ENCODE measurements at places on chromosomes 2 and 18. TPM values are rescaled to one million over a fixed set of nuclear protein-coding genes. Genes with fewer than 3 reads are reported as not detected.

DNA sequence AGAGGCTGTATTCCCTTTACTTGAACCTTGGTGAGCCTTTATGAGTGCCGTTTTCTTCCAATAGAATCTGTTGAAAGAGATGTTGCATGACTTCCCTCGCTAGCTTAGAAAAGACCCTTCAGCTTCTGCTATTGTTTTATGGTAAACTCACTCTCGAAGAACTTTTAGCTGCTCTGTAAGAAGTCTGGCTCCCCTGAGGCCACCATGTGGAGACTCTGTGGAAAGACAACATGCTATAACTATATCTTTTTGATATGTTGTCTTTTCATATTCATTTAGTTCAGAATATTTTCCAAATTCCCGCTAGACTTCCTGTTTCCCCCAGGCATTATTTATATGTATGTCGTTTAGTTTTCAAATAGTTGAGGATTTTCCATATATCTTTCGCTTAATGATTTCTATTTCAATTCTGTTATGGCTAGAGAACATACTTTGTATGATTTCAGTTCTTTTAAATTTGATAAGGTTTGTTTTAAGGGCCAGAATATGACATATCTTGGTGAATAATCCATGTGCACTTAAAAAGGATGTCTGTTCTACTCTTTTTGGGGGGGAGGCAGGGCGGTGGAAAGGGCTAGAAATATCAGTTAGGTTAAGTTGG, 64.1 kb downstream of the PTPN4 start:
- DNase-seq, result no peak

- no peak for DNase-seq
Measured at GRCh38 chr18:48462510-48462909, 53.3 kb upstream of the ZBTB7C start.

GRCh38 chr2:105179469-105180372, 61.8 kb upstream of the GPR45 start:
- DNase-seq, result peak; percentile 89

- DNase-seq, result no peak
Measured at GRCh38 chr18:8705961-8706790, 820 bp downstream of the MTCL1 start.

GRCh38 chr2:62363166-62363565, 142.8 kb downstream of the TMEM17 start:
- DNase-seq, result no peak

DNA sequence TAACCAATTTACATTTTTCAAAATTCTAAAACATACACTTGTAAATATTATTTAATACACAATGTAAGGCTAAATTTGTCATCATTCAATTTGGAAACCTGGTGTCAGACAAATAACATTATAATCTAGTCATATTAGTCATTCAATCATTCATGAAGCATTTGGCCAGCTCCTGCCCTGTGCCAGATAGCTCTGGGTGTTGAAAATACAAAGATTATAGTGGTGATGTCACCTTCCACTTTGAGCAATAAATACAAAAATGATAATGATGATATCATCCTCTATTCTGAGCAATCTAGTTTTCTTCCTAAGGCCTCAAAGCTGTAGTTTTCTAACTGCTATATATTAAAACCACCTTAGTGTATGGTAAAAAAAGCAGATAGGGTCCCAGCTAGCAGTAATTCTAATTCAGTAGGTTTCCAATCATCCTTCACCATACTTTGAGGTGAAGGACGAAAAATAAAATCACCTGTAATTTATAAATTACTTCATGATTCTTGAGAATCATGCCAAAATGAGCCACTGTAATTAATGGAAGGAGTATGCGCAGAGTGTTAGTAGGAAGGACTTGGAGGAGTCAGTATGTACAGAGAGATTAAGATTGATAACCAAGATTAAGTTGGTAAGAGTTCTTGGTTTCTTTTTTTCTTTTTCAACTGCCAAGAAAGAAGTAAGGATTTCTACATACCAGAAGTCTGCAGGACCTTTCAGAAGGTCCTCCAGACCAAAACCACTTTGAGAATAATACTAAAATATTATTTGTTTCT, 23.2 kb downstream of the MEMO1 start:
- DNase-seq, result no peak

DNA sequence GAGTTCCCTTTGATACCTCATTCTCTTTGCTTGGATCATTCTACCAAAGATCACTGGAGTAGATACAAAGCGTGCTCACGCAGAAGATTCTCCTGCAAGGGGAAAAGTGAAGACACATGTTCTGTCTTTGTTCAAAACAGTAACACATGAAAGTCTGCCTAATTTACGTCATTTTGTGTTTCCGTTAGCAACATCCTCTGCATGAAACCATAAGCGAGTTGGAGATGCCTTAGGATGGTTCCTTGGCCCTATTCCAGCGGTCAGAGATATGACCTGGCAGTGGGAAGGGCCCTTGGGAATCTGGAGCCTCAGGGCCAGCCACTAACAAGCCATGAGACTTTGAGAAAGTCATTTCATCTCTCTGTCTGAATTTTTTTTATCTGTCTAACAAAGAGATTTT, 180.9 kb upstream of the TWIST2 start:
- no peak for DNase-seq

- DNase-seq, result no peak
Measured at GRCh38 chr18:56851774-56852173, 200.6 kb downstream of the WDR7 start.

GRCh38 chr2:209331291-209331844, 92.5 kb upstream of the MAP2 start:
- DNase-seq, result peak; percentile 62

DNA sequence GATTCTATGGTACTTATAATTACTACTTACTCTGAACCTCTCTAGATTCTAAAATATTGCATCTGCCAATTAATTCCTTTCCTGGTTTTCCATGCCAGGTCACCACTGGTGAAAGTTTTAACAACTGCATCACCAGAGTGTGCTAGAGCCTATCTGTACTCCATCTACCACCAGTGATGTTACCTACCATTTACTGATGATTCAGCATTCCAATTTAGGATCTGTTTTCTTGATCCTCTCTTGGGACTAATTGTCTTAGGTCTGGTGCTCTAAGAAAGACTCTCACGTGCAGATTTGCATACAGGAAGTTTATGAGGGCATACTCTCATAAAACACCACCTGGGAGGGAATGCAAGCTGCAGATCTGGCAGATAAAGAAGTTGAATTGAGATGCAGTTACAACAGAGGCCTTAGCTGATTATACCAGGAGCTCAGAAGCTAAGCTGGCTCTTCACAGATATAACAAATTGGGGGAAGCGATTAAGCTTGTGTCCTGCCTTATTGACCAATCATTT, 347.6 kb upstream of the VRK2 start:
- no peak for DNase-seq

DNA sequence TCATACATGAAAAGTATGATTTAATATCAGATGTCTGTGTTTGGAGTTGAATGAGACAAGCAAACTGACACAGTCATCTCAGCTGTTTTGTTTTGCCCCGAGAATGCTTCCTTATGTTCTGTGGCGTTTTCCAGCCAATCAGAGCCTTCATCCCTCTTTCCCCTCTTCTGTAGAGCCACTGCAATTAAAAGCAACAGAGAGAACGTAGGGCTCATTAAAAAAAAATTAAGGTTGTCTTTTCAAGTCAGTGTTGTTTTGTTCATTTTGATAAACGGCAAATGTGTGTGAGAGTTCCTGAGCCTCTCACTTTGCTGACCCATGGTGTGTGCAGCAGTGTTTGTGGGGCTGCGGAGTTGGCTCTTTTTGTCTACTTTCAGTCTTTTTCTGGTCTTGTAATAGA, 216.0 kb downstream of the FHOD3 start:
- DNase-seq, result no peak

DNA sequence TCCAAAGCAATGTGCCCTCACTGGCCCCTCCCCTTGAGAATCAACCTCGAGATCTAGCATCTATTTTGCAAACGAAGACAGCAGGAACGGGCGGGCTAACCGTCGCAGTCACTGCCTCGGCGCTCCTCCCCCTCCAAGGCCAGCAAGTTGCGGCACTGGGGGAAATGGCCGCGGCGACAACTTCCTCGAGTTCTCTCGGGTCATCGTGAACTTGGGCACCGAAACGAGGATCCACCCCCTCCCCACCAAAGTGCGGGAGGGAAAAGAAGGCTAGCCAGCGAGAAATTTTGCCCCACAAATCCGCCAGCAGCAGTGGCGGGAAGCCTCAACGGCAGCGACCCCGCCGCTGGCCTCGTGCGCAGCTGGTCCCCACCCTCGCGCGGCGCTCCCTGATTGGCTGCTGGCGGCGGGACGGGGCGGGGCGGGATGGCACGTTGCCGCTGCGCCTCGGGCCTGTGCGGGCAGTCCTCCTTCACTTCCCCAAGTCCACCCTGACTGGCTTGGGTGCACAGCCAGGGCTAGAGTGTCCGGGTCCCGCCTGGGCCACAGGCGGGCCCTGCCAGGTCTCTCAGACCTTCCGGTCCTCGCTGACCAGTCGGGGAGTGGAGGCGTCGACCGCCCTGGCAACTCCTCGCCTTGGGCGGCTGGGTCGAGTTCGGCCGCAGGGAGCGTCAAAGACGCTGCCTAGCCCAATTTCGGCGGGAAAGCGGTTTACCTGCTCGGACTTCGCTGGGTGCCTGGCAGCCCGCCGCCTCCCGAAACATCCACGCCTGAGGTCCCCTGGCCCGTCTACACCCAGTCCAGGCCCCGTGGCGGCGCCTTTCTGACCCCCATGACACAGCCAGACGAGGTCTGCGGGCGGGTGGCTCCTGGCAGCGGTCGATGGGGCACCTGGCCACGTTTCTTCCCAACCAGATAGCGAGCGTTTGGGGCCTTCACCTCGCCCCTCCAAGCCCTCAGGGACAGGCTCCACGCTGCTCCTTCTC, at the start of gene BOLL:
TSS of gene BOLL (minus strand) at position 364 of the 986 bp plus-strand sequence. CDS start 3,469 bp downstream, outside the sequence.
- no peak for DNase-seq

DNA sequence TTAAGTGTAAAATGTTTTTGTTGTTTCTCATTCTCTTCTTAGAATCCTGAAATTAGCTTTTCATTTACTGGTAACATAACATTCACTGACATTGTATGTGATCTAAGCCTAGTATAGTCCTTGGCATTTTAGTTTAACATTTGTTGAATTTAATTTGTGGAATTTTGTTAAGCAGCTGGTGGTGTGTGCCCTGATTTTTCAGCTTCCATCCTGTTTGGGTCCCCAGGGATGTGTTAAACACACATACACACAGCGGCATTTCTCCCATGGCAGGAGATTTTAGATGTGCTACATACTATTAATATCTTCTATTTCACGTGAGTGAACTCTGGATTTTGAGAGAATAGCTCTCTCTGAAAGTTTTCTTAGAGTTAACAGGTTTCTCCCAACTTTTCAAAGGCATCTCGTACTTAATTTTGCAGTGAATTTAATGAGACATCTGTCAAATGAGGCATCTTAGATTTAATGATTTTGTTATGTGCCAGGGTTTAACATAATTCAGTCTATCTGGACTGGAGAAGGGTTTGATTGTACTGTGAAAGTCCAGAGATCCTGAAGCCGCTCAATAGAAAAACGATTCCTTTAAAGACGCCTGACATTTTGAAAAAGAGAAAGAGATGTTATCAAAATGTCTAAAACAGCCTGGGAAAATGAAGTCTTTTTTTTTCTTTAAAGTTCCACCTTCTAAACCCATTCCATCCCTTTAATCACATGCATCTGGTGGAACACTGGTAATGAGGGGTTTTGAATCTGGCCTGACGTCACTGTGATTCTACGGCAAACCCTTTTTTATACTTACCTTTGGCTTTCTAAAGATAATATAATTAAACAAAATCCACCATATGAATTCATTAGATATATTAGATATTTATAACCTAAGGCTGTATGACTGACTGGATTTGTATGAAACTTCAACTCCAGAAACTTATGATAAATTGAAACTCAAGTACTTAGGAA, 6.8 kb downstream of the PHLPP1 start:
- DNase-seq, result no peak

GRCh38 chr2:240919786-240920782, 13.9 kb downstream of the CROCC2 start:
- no peak for DNase-seq

- DNase-seq, result no peak
Measured at GRCh38 chr2:178700136-178700535, 107.1 kb downstream of the TTN start.

DNA sequence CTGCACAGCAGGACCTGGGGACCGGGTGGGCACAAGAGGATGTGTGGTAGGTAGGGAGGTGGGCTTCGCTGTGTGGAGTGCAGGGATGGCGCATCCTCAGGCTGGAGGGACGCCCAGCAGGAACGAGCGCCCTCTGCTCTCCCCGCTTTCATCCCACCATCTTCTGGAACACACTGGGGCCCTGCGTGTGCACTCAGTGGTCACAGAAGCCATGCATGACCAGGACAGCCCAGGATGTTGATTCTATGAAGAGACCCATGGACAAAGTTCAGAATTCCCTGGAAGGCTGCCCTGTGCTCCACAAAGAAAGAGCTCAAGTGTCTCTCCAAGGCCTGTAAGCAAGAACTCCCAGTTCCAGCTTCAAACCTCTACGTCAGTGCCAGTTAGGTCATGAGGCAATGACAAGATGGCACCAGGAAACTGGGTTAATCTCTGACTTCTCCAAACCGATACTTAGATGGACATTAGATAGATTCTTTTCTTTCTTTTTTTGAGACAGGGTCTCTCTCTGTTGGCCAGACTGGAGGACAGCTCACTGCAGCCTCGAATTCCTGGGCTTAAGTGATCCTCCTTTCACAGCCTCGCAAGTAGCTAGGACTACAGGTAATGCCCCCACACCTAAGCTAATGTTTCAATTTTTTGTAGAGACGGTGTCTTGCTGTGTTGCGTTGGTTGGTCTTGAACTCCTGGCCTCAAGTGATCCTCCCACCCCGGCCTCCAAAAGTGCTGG, 3.4 kb downstream of the SLC66A2 start:
- no peak for DNase-seq

- DNase-seq, result no peak
Measured at GRCh38 chr2:70541481-70542020, 12.1 kb downstream of the TGFA start.

- peak; percentile 29 for DNase-seq
Measured at GRCh38 chr18:78999939-79000338, 20.3 kb downstream of the SALL3 start.

DNA sequence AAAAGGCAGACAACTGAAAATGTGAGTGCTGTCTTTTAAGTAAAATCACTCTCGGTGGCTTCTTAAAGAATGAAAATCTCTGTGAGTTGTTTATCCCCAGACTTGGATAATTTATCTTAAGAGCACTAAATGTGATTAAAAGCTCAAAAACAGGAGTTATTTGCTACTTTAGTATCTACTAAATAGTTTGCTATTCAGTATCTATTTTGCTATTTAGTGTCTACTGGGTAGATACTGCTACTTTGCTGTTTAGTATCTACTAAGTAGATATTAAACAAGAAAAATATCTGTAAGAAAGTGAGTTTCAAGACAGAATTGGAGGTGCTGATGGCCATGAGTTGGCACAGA, 1.4 kb upstream of the KCNG3 start:
- DNase-seq, result no peak

DNA sequence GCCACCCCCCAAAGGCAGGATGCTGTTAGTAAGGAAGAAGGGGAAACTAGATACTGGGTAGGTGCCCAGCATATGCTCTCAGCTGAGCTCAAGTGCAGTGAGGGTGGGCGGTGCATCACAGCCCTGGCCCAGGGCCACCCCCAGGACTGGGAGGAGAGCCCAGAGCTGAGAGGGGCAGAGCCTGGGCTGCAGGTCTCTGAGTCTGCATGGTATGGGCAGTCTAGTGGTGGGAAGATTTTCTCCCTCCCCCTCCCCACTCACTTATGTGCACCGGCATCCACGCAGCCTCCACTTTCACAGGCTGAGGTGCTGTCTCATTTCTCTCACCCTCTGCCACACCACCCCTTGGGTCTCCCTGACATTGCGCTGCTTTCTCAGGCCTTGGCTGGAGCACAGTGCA, 48.5 kb upstream of the CAB39 start:
- no peak for DNase-seq

Gene GCKR
- not detected for total RNA-seq

Gene TCF4
- 0.42 TPM for total RNA-seq

Gene LCLAT1
- total RNA-seq, result 36.2 TPM

Gene PFN4
- not detected for total RNA-seq

Gene AFF3
- 0.61 TPM for total RNA-seq

Gene CYRIA
- total RNA-seq, result 0.44 TPM

Gene KLHL14
- not detected for total RNA-seq

Gene EHD3
- total RNA-seq, result not detected

Measured in HCT116 (cell line).